Small intestine (tissue), 16 donors: ENCODE measurements at places on chromosomes 2 and 18. TPM values are rescaled to one million over a fixed set of nuclear protein-coding genes. Genes with fewer than 3 reads are reported as not detected.

GRCh38 chr2:8543383-8544170 lies 138.3 kb upstream of the ID2 start:
- DNase-seq = peak; percentile 30

- no peak for DNase-seq
Measured at GRCh38 chr2:221753401-221753800, 181.3 kb upstream of the EPHA4 start.

DNA sequence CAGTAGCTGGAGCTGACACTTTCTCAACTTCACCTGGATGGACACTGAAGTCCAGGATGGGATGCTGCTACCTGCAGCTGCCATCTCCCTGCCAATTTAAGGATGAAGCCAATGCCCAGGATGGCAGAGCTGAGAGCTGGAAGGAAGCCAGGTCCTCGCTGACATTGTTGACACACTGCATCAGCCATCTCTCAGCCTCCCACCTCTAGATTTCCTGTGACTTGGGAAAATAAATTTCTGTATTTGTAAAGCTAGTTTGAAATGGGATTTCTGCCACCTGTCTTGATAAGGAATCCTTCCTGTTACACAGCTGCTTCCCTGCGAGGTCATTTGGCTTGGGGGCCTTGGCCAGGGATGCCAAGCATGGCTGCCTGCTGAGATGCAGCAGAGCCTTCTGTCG lies 43.5 kb downstream of the KCTD1 start:
- DNase-seq = no peak

DNA sequence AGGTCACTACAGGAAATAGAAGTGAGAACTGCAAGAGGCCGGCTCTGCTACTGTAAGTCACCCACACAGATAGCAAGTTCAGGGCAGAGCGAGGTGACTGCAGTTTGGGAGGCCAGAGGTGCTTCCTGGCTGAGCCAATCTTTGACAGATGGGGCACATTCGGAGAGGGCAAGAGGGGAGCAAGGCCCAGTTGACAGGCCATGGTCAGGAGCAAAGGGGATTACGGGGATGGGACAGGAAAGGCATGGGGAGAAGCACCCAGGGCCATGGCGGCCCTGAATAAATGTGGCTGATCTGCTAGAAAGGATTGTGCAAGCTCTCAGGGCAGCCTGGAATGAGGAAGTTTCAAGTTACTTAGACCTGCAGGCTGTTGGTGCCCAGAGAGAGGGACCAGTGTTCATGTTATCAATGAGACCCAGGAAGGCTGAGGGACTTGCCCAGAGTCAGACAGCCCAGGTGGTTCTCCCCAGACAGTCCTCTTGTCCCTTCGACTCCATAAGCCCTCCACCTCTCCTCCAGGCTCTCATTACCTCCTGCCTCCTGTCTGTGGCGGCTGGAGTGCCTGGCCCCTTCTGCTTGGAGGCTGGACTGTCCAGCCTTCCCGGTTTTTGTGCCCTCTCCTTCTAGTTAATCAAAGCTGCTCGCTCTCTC lies 123.3 kb downstream of the CTIF start:
- peak; percentile 12 for DNase-seq

- no peak for DNase-seq
Measured at GRCh38 chr18:58844871-58845270, 19.8 kb upstream of the ZNF532 start.

The KLHL30 gene
- polyA plus RNA-seq = 0.39 TPM

DNA sequence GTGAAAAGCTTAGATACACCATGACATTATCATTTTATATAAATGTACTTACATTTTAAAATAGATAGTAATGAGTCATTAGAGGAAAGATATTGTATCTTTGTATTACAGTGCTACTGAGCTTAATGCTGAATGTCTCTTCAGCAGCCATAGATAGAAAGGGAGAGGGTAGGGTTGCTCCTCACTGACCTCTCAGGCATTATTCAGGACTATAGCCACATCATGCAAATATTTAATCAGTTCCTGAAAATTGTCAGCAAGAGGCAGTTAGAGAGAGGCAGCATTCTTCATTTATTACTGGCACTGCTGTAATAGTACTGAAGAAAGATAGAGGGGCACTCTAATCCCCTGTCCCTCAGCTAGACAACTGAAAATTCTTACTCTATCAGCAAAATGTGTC lies 242.0 kb upstream of the TANK start:
- DNase-seq = no peak

The GRHL1 gene
- 0.54 TPM for polyA plus RNA-seq

GRCh38 chr2:44972771-44973535 lies 31.5 kb downstream of the SIX3 start:
- no peak for DNase-seq

- DNase-seq = no peak
Measured at GRCh38 chr2:42792087-42792582, 248 bp downstream of the HAAO start.

The RASGRP3 gene
- 3.9 TPM for polyA plus RNA-seq

The ZBTB7C gene
- polyA plus RNA-seq = 4.1 TPM

The DCDC2C gene
- polyA plus RNA-seq = not detected

GRCh38 chr2:48483506-48483905 lies 46.4 kb upstream of the STON1 start:
- DNase-seq = no peak

DNA sequence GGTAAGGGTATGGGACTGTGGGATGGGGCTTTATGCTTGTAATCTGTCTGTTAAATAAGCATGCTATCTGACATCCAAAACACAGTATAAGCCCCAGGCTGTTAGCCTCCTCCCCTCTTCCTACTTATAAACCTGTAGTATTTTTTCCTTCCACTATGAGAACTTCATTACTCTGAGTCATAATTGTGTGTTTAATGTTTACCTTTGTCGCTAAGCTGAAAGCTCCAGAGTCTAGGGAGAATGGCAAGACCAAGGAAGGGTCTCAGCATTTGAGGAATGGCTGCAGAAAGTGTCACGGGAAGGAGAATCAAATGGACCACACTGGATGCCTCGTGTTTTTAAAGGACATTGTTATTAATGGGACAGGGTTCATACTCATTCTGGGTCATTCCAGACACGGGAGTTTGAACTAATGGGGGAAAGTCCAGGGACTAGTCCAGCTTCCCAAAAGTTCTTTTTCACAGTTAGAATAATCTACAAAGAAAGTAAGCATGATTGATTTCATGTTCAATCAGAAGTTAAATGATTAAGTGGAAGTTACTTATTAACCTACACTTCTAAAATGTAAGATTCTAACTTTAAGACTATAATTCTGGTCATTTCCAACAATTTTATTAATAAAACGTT lies 292.2 kb downstream of the AFF3 start:
- DNase-seq = peak; percentile 18

DNA sequence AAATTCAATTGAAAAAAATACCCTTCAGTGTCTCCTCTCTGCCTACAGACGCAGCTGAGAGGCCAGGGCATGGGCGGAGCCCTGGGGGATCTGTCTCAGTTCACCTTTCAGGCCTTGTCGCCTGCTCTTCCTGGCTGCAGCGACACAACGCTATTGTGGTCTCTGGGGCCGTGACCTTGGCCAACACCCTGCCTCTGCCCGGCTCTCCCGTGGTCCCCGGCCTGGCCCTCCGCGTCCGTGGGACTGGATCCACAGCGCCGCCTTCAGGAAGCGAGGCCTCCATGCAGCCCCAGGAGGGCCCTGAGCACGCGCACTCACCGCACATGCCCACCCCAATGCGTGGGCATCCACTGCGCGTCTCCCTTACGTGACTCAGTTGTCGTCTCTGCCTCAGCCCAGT lies 81.1 kb downstream of the MRPS9 start:
- no peak for DNase-seq

The ZNF407 gene
- polyA plus RNA-seq = 6.3 TPM
